ENCODE measurements at places on chromosomes 5 and 9. TPM values are rescaled to one million over a fixed set of nuclear protein-coding genes. Genes with fewer than 3 reads are reported as not detected.

FBXO4 gene
- total RNA-seq, result 5.7 TPM

CCDC152 gene
- total RNA-seq, result not detected

DNA sequence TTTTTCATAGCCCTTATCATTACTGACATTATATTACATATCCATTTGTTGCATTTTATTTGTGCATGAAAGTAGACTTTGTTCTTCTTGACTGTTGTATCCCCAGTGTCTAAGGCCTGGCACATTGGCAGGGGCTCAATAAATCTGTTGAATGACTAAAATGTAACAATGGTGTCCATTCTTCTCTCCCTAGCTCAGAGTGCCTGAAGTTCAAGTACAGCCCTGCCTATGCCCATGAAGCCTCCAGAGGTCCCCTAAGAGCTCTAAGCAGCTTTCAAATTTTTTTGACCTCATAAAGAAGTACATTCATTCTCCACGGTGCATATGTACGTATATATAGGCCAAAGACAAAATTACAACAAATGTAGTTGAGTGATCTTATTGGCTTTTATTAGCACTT, 4.2 kb upstream of the BSPRY start:
- no peak overlapping the region for H3K4me3 ChIP-seq
- peaks cover 6% of the 10 kb centered on the region for H3K27me3 ChIP-seq
- H3K4me1 ChIP-seq, result 0 out of 2 replicates have a peak, but pooled peaks cover 3% of the 10 kb centered on the region
- no peak for DNase-seq

DNA sequence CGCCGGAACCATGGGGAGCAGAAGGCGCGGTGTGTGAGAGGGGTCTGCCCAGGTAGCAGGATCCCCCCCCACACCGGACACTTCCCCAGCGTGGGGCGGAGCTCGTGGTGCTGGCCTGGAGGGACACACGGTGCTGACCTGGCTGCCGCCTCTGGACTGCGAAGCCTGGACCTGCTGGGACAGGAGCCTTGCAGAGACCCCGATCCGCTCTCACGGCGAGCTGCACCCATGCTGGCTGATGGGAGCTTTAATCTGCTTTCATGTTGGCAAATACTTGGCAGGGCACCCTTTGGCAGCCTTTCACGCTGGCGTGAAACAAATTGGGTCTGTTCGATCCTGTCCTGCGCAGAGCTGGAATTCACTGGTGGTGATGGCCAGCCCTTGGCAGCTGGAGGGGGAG, 7.4 kb downstream of the NKD2 start:
- no peak overlapping the region for H3K4me3 ChIP-seq
- H3K36me3 ChIP-seq, result no peaks in the 10 kb centered on the region
- no peak for DNase-seq
- no peaks in the 10 kb centered on the region for H3K27me3 ChIP-seq
- H3K27ac ChIP-seq, result no peak overlapping the region
- H3K4me1 ChIP-seq, result no peaks in the 10 kb centered on the region

- no peak overlapping the region for H3K27ac ChIP-seq
- no peak for DNase-seq
- H3K36me3 ChIP-seq, result no peaks in the 10 kb centered on the region
- H3K27me3 ChIP-seq, result no peaks in the 10 kb centered on the region
These were observed 94.3 kb downstream of the PRKACG start for GRCh38 chr9:68919661-68920060.

DNA sequence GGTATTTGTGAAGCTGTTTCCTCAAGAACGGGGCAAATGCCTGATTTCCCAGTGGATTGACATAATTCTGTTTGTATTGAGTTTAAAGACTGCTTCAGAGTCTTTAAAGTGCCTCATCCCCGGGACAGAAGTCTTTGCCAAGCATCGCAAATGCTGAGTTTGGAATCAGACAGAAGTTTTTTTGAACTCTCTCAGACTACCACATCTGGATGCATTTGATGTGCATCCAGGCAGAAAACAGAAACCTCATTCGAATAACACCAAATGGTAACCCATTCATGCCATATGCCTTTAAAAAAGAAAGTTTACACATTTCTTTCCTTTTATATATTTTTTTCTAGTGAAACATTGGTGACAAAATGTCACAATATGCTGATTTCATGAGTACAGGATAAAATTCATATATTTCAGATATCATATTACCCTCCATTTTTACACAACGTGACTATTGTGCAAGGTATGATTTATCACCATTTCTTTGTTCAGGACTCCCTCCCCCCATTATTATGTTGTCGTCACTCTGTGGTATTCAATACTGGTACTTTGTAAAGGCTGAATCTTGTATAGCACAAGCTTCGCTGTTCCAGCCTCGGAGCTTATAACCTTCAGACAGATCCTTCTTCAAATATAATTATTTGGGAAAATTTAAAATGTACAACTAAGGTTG, 91.1 kb downstream of the ZNF608 start:
- H3K4me3 ChIP-seq, result no peak overlapping the region
- peak overlapping the region; percentile 100 for H3K27ac ChIP-seq
- no peak for DNase-seq
- H3K36me3 ChIP-seq, result no peaks in the 10 kb centered on the region
- H3K4me1 ChIP-seq, result peaks cover 95% of the 10 kb centered on the region

TLE4 gene
- 8.7 TPM for total RNA-seq

P4HA2 gene
- 25.1 TPM for total RNA-seq

CTSL gene
- total RNA-seq, result 45.2 TPM

Data from Panc1 (cell line).